ENCODE measurements at places on chromosomes 3 and 15. TPM values are rescaled to one million over a fixed set of nuclear protein-coding genes. Genes with fewer than 3 reads are reported as not detected.

The ZNF621 gene
- total RNA-seq = 19.1 TPM

The CCNB2 gene
- 72.8 TPM for total RNA-seq

The OR5K2 gene
- total RNA-seq = not detected

The SKOR1 gene
- 0.13 TPM for total RNA-seq

- no peak for ATAC-seq
Observed at GRCh38 chr3:50853936-50854335, 179.2 kb downstream of the DOCK3 start.

GRCh38 chr3:186173224-186173815, 64.4 kb upstream of the ETV5 start:
- ATAC-seq = no peak

DNA sequence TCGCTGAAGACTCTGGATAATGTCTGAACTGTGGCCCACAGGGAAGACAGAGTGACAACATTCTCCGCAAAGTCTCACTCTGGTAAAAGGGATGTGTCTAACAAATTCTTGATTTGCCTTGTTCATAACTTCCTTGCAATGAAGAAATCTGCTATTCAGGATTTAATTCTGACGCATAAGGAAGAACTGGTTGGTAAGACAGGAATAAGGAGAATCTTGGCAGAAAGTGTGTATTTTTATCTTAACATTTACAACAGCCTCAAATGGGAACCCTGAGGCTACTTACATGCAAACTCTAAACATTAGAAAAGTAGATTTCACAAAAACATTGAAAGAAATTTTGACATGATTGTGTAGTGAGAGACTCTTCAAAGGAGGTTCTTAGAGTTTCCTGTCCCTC, 10.8 kb upstream of the PLD1 start:
- no peak for ATAC-seq

DNA sequence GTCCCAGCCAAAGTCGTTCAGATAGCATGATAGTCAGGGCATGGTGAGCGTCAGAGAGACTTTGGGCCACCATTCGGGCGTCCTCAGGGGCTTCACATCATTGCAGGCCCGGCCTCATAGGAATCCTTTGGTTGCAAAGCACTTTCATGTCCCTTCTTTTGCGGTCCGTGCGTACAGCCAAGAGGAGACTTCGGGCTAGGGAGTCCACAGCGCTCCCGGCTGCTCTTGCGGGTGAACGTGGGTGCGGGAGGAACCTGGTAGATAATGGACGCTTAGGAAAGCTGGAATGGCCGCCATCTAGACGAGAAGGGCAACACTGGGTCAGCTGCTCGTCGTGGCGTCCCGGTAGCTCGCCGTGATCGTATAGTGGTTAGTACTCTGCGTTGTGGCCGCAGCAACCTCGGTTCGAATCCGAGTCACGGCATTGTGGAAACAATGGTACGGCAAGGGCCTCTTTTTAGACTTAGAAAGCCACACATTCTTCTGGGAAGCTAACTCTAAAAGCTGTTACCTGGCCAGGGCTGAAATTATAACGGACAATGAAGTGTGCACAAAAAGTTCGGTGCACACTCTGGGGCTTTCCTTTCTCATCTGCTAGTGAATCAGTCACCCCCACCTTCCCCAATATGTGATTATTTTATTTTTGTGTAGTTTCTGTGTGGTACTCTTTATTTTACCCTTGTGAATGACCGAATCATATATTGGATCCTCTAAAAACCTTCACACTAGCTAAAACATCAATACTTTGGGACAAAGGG, 13.2 kb upstream of the SHF start:
- peak; percentile 33 for ATAC-seq

- no peak for ATAC-seq
Observed at GRCh38 chr3:2262204-2262603, 163.5 kb downstream of the CNTN4 start.

Measured in activated T-helper 17 cell treated with anti-CD3 and anti-CD28 coated beads, Interleukin-2, amount 50 U/mL, for 72 hours (primary cell).